Esophagus muscularis mucosa (tissue), 4 donors: ENCODE measurements at places on chromosomes 11 and 22. TPM values are rescaled to one million over a fixed set of nuclear protein-coding genes. Genes with fewer than 3 reads are reported as not detected.
A peak's percentile ranks its signal among the peaks of the same experiment; 100 is the strongest.

FAT3 gene
- 6.5 TPM for total RNA-seq

C11orf52 gene
- 3.3 TPM for total RNA-seq

DNA sequence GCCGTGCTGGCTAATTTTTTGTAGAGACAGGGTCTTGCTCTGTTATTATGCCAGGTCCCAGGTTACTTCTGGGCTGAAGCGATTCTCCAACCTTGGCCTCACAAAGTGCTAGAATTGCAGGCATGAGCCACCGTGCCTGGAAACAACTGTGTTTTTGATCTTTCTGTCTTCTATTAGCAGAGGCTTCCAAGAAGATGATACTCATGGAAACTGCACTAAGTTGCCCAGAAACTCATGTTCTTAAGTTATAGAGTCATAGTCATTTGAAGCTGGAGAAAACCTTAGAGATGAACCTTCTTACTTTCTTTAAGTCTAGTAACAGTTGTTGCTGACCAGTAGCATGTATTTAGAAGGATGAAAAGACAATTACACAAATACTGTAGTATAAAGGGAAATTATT lies 37.1 kb upstream of the HSPA8 start:
- peaks cover 5% of the 10 kb centered on the region for H3K36me3 ChIP-seq
- H3K4me3 ChIP-seq, result no peak overlapping the region
- H3K4me1 ChIP-seq, result peaks cover 53% of the 10 kb centered on the region
- no peaks in the 10 kb centered on the region for H3K27me3 ChIP-seq
- peak overlapping the region; percentile 72 for H3K27ac ChIP-seq

GRCh38 chr11:87529486-87529885 lies 491.8 kb downstream of the TMEM135 start:
- no peak overlapping the region for H3K4me3 ChIP-seq
- no peaks in the 10 kb centered on the region for H3K4me1 ChIP-seq
- DNase-seq, result no peak
- H3K27ac ChIP-seq, result no peak overlapping the region

- no peaks in the 10 kb centered on the region for H3K36me3 ChIP-seq
- H3K4me1 ChIP-seq, result no peaks in the 10 kb centered on the region
- H3K27me3 ChIP-seq, result peaks cover 34% of the 10 kb centered on the region
Measured at GRCh38 chr11:2086239-2087040, 52.7 kb downstream of the IGF2 start.

GRCh38 chr22:26161746-26162145 lies 7.5 kb upstream of the SEZ6L start:
- H3K36me3 ChIP-seq, result no peaks in the 10 kb centered on the region
- H3K4me1 ChIP-seq, result no peaks in the 10 kb centered on the region
- no peak for DNase-seq
- no peak overlapping the region for H3K4me3 ChIP-seq
- H3K27me3 ChIP-seq, result no peaks in the 10 kb centered on the region

GRCh38 chr11:47398551-47398950 lies 9.8 kb upstream of the SLC39A13 start:
- H3K36me3 ChIP-seq, result no peaks in the 10 kb centered on the region
- H3K4me3 ChIP-seq, result no peak overlapping the region
- peaks cover 26% of the 10 kb centered on the region for H3K4me1 ChIP-seq
- H3K27ac ChIP-seq, result no peak overlapping the region

DNA sequence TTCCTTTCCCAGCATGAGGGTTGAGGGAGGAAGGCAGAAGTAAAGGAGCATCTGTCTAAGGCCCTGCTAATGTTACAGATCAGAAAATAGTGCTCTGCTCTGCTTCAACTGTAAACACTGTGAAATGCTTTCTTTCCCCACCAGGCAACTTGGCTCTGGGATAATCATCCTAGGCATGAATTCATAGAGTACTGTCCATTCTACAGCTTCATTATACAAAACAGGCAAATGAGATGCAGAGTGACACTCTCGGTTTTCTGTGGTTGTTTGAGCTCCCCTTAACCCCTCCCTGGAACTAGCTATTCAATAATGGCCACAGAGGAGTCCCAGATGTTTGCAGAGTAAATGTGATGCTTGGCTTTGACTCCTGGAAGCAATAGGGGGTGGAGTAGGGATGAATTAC lies 184.3 kb upstream of the CTSC start:
- H3K27me3 ChIP-seq, result no peaks in the 10 kb centered on the region
- no peaks in the 10 kb centered on the region for H3K4me1 ChIP-seq
- H3K4me3 ChIP-seq, result no peak overlapping the region
- DNase-seq, result no peak

DNA sequence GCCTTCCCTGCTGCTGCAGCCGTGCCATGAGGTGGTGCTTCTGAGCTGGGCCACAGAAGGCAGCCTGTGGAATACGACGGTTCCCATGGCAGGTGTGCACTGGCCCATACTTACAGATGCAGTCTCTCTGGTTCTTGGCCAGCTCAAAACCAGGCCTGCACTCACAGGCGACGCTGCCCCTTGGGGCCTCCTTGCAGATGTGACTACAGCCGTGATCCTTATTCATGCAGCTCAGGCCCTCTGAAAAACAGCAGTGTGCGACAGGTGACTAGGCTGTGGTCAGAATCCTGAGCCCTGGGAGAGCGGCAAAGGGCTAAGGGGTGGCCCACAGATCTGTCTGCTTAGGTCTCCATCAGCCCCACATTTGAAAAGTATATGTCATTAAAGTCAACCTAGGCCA lies 22.1 kb downstream of the SCUBE2 start:
- no peak overlapping the region for H3K27ac ChIP-seq
- no peaks in the 10 kb centered on the region for H3K4me1 ChIP-seq
- H3K36me3 ChIP-seq, result no peaks in the 10 kb centered on the region
- DNase-seq, result no peak
- no peaks in the 10 kb centered on the region for H3K27me3 ChIP-seq
- no peak overlapping the region for H3K4me3 ChIP-seq

DNA sequence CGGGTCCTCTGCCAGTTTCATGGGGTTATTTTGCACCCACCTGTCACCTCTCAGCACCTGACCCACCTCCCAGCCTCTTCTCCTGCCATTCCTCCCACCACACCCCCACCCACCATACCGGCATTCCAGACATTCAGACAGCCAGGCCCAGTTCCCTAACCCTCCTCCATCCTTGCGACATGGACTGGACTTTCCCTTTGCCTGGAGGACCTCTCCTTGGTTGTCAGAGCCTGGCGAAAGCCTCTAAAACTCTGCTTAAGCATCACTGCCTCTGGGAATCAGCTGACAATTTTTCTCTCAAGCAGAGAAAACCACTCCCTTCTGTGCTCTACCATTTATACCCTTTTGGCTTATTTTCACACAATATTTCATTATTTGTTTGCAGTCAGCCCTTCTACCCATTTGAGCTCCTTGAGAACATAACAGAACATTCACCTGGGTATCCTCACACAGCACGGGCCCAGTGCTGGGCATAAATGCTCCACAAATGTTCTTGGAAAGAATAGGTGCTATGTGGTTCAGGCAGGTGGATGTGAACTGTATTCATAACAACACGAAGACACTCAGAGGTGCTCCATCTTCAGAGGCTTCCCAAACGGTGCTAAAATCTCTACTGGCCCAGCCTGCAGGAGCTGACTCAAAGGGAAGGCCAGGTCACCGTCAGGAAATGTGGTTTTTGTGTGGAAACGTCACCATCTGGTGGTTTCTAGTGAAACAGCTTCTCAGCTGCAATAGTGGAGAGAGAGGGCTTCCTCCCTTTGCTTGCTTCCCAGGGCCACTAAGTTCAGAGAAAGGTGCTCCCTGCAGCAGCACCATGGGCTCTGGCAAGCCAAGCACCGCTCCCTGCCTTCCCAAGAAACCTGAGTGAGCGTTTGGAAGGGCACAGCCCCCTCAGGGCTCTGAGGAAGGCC lies 10.4 kb downstream of the SPATA19 start:
- H3K27me3 ChIP-seq, result no peaks in the 10 kb centered on the region
- no peaks in the 10 kb centered on the region for H3K4me1 ChIP-seq
- H3K27ac ChIP-seq, result no peak overlapping the region
- H3K4me3 ChIP-seq, result no peak overlapping the region
- no peaks in the 10 kb centered on the region for H3K36me3 ChIP-seq

DNA sequence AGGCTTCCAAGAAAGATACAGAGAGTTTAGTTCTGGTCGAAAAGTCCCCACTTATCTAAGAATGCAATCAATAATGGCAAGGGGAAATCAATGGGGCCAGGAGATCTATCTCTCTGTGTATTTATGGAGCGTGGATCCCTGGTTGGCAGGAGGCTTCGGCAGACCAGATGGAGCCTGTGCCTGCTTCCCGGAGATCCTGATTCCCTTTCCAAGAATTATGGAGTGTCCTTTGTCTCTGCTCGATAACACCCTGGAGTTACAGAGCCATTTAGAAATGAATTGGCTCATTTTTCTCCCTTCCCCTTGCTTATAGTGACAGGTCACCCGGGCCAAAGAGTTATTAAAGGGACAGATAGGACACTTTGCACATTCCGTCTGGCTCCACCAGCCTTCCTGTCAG lies 92.4 kb downstream of the ISX start:
- no peaks in the 10 kb centered on the region for H3K36me3 ChIP-seq
- peaks cover 5% of the 10 kb centered on the region for H3K4me1 ChIP-seq
- no peaks in the 10 kb centered on the region for H3K27me3 ChIP-seq
- H3K27ac ChIP-seq, result no peak overlapping the region

GRCh38 chr22:17576470-17576869 lies 13.2 kb downstream of the SLC25A18 start:
- peaks cover 26% of the 10 kb centered on the region for H3K4me1 ChIP-seq
- peaks cover 7% of the 10 kb centered on the region for H3K27me3 ChIP-seq
- H3K36me3 ChIP-seq, result peaks cover 6% of the 10 kb centered on the region
- H3K27ac ChIP-seq, result no peak overlapping the region
- no peak for DNase-seq

DNA sequence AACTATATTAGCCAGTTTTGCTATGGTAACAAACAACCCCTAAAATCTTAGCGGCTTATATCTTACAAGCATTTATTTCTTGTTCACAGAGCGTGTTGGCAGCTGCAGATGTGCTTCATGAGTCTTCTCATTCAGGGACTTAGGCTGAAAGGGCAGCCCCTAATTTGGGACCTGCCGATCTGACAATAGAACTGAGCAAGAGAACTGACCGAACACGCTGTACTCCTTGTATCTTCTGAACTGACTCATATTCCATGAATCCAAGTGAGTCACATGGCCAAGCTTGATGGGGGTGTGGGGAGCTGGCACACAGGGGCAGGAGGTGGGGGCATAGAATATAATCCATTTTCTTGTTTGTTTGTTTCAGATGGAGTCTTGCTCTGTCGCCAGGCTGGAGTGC lies 481.7 kb upstream of the CADM1 start:
- DNase-seq, result peak; percentile 60
- no peaks in the 10 kb centered on the region for H3K36me3 ChIP-seq
- H3K4me1 ChIP-seq, result peaks cover 1% of the 10 kb centered on the region
- H3K4me3 ChIP-seq, result no peak overlapping the region
- H3K27ac ChIP-seq, result no peak overlapping the region

GRCh38 chr11:72951193-72951592 lies 137.0 kb downstream of the ATG16L2 start:
- no peak overlapping the region for H3K27ac ChIP-seq
- no peaks in the 10 kb centered on the region for H3K36me3 ChIP-seq
- no peaks in the 10 kb centered on the region for H3K27me3 ChIP-seq
- no peaks in the 10 kb centered on the region for H3K4me1 ChIP-seq

DNA sequence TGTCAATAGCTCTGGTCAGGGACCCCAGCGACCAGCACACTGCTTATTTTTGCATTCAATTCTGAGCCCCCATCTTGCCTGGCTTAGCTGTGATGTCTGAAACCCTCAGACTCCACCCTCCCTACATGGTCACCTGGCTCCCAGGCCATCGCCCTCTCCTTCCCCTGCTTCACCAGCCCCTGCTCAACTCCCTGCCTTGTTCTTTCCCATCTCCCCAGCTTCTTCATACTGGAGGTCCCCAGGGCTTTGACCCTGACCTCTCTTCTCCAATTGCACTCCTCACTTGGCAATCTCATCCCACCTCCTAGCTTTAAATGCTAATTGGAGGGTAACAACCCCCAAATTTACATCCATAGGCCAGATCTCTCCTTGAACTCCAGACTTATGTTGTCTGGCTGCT lies 84.3 kb upstream of the GNAZ start:
- H3K27me3 ChIP-seq, result peaks cover 4% of the 10 kb centered on the region
- H3K27ac ChIP-seq, result no peak overlapping the region
- H3K36me3 ChIP-seq, result no peaks in the 10 kb centered on the region
- no peak overlapping the region for H3K4me3 ChIP-seq
- DNase-seq, result no peak
